Large intestine (tissue), 12 donors: ENCODE measurements at places on chromosomes 16 and 17.

GRCh38 chr17:57597531-57598453 lies 147.3 kb downstream of the CCDC182 start:
- DNase-seq, result peak; percentile 67

DNA sequence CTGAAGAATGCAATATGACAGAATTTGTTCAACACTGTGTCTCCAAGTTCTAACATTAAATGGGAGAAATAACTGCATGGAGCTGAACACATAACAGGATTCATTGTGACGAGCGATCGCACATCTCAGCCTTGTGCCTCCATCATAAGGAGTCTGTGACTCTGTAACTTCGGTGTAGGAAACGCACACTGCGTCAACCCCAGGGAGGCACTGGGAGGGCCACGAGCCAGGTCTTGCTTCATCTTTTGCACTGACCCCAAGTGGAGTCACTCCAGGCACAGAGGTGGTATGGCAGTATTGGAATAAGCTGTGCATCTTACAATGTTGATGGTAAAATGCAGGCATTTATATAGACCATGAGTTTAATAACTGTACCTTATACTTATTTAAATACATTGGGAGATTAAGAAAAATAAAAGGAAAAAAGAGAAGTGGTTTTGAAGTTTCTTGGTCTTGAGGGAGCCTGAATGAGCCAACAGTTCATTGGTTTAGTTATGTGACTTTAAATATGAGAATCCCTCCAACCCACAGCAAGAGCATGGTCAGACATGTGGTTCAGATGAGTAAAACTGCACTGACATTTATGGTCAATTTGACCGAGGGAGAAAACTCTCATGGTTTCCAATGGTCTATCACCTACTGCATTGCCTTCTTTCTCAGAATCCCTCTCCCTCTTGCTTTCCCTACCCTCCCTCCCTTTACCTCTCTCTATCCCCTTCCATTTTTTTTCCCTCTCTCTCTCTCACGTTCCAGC lies 5.7 kb upstream of the PMP22 start:
- no peak for DNase-seq

GRCh38 chr17:19513897-19514488 lies 19.7 kb upstream of the SLC47A1 start:
- DNase-seq, result peak; percentile 59

GRCh38 chr17:49363251-49363650 lies 1.2 kb upstream of the ZNF652 start:
- DNase-seq, result no peak

- DNase-seq, result peak; percentile 94
Observed at GRCh38 chr16:57384248-57385070, 12.2 kb downstream of the CX3CL1 start.

- DNase-seq, result no peak
Observed at GRCh38 chr16:19098173-19098572, 15.6 kb upstream of the ITPRIPL2 start.

GRCh38 chr16:79293836-79294460 lies 306.6 kb downstream of the MAF start:
- DNase-seq, result peak; percentile 91
